Activated CD8-positive, alpha-beta memory T cell treated with anti-CD3 and anti-CD28 coated beads, Interleukin-2, amount 10 ng/mL, durations not matched to agents 7 days and 5 days (primary cell): ENCODE measurements at places on chromosomes 3 and 15. TPM values are rescaled to one million over a fixed set of nuclear protein-coding genes. Genes with fewer than 3 reads are reported as not detected.

The ROPN1 gene
- not detected for total RNA-seq

The KNG1 gene
- total RNA-seq, result not detected

The CADM2 gene
- total RNA-seq, result 0.58 TPM

The SLC27A2 gene
- total RNA-seq, result 36.4 TPM

The MEIS2 gene
- total RNA-seq, result not detected

The CDC25A gene
- total RNA-seq, result 33.1 TPM

The CLDN18 gene
- not detected for total RNA-seq

The IGSF10 gene
- not detected for total RNA-seq

The IQCF5 gene
- total RNA-seq, result not detected

The FRMD4B gene
- 55.8 TPM for total RNA-seq

DNA sequence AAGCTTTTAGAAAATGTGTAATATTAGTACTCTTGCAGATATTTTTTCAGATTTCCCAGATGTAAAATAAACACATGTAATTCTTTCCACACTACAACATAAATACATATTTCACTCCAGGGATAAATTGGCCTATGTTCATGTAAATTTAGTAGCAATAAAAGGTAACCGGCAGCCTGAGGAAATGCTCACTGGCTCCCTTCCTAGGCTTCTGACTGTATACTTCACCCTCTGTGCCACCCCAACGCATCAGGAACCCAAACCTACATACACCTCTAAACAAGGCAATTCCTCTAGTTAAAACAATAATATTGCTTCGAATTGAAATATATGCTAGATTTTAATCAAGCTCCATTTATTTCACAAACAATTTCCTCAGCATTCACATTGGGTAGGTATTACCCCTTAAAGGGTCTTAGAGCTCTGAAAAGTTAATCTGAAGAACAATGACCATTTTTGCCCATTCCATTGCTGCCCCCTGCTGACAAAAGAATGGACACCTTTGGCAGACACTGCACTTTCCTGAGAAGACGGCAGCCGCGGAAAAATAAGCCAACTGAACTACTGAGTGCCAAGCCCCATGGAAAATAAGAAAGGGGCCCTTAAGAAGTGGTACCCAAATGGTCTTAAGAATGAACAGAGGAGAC, 212.5 kb downstream of the OSBPL10 start:
- H3K27me3 ChIP-seq, result no peaks in the 10 kb centered on the region
- H3K36me3 ChIP-seq, result peaks cover 2% of the 10 kb centered on the region
- peaks cover 22% of the 10 kb centered on the region for H3K4me1 ChIP-seq
- H3K27ac ChIP-seq, result no peak overlapping the region
- peak; percentile 65 for DNase-seq

GRCh38 chr15:67411486-67411885, 109.4 kb upstream of the C15orf61 start:
- no peak overlapping the region for H3K4me3 ChIP-seq
- no peak for DNase-seq
- H3K4me1 ChIP-seq, result peaks cover 2% of the 10 kb centered on the region
- H3K36me3 ChIP-seq, result no peaks in the 10 kb centered on the region
- H3K27ac ChIP-seq, result no peak overlapping the region
- no peaks in the 10 kb centered on the region for H3K27me3 ChIP-seq

DNA sequence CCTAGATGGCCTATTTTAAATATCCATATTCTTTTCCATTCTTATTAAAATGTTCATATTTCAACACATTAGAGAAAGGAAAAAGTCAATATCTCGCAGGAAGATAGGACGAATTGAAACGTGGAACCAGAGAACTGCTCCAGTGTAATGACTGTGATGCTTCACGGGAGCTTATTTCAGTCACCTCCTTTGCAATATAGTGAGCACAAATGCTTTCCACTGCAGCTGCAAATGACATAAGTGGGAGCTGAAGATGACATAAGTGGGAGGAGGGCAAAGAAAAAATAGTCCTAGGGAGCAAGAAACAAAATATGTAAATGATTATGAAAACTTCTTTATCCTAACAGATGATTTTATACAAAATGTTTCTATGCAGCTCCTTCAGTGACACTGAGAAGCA, 324.1 kb downstream of the ZNF385D start:
- H3K4me1 ChIP-seq, result no peaks in the 10 kb centered on the region
- no peak overlapping the region for H3K27ac ChIP-seq
- no peak overlapping the region for H3K4me3 ChIP-seq
- H3K27me3 ChIP-seq, result no peaks in the 10 kb centered on the region

DNA sequence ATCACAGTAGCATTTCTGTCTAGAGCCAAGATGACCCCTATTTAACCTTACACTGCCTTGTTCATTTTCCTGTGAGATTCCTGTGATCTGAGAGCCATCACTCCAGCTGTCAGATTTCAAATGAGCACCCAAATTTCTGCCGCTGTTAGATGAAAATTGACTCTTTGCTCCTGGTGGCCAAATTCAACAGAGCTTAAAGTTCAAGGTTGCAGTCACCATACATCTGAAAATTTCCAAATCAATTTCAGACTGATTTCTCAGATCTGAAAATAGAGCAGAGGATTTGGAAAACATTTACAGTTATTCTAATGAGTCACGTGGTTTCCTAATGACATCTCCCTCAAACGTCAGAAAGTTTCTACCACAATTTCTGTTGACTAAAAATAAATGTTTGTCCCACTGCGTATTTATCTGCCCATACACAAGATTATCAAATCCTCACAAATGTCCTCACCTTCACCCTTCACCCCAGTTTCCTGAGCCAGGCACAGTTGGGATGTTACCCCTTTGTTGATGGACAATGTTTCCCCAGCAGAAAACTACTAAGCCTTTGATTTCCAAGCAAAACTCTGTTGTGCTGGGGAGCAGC, 16.4 kb downstream of the HDC start:
- H3K27ac ChIP-seq, result peak overlapping the region; percentile 96
- H3K27me3 ChIP-seq, result no peaks in the 10 kb centered on the region
- H3K4me1 ChIP-seq, result peaks cover 55% of the 10 kb centered on the region
- peaks cover 11% of the 10 kb centered on the region for H3K36me3 ChIP-seq

- no peak overlapping the region for H3K4me3 ChIP-seq
- no peaks in the 10 kb centered on the region for H3K36me3 ChIP-seq
- no peak overlapping the region for H3K27ac ChIP-seq
- DNase-seq, result no peak
These were observed 8.3 kb downstream of the TMPRSS7 start for GRCh38 chr3:112042842-112043280.

- peaks cover 3% of the 10 kb centered on the region for H3K36me3 ChIP-seq
- peak; percentile 53 for DNase-seq
- H3K27me3 ChIP-seq, result no peaks in the 10 kb centered on the region
- H3K4me3 ChIP-seq, result peak overlapping the region; percentile 88
- peaks cover 28% of the 10 kb centered on the region for H3K4me1 ChIP-seq
These were observed 1.5 kb downstream of the TPRA1 start for GRCh38 chr3:127588806-127589577.

- peaks cover 34% of the 10 kb centered on the region for H3K4me1 ChIP-seq
- H3K27me3 ChIP-seq, result no peaks in the 10 kb centered on the region
- H3K36me3 ChIP-seq, result peaks cover 51% of the 10 kb centered on the region
- H3K4me3 ChIP-seq, result no peak overlapping the region
- H3K27ac ChIP-seq, result no peak overlapping the region
- no peak for DNase-seq
These were observed 23.2 kb downstream of the ZNF148 start for GRCh38 chr3:125351814-125352456.

DNA sequence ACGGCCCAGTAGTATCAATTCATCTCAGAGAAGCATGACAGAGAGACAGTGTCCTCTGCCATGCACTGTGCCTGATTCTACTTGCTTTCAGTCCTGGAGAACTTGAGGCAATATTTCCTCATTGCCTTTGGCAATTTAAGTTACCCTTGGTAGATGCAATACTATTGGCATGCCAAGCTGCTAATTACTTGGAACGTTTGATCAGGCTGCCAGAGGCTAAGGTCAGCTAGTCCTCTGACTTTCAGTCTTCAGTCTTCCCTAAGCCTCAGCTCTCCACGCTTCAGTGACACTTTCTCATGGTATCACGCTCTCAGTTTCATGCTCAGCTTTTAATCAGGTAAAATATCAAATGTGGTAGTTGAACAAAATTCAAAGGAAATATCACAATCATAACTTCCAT, 13.1 kb upstream of the OSBPL11 start:
- peaks cover 5% of the 10 kb centered on the region for H3K4me1 ChIP-seq
- no peak overlapping the region for H3K4me3 ChIP-seq
- DNase-seq, result no peak
- H3K27ac ChIP-seq, result no peak overlapping the region

DNA sequence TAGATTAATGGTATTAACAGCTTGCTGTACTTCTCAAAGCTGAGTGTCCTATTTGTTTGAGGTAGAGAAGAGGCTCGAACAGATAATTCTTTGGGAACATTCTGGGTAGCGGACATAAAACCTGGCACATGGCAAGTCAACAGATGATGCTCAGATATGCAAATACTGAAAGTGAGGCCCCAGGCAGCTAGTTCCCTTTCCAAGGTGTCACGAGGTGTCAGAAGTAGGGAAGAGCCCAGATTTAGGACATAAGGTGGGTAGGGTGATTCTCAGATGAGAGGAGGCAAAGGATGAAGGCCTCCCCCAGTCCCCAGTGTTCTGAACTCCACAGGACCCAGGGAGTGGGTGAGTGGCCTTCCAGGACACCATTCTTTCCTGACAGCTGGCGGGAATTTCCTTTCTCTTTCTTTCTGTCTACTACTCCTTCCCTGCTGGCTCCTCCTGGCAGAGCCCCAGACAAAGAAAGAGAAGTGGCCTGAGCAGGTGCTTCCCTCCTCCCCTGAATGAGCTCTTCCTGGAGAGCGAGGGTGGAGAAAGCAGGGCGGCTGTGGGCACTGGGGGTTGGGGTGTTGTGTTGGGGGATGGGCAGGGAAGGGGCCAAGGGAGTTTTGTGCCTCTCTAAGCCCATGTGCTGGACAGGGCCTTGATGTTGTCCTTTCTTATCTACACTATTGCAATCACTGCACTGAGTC, 87.5 kb downstream of the CORO2B start:
- H3K27me3 ChIP-seq, result peaks cover 27% of the 10 kb centered on the region
- no peaks in the 10 kb centered on the region for H3K36me3 ChIP-seq
- no peaks in the 10 kb centered on the region for H3K4me1 ChIP-seq
- H3K27ac ChIP-seq, result no peak overlapping the region

DNA sequence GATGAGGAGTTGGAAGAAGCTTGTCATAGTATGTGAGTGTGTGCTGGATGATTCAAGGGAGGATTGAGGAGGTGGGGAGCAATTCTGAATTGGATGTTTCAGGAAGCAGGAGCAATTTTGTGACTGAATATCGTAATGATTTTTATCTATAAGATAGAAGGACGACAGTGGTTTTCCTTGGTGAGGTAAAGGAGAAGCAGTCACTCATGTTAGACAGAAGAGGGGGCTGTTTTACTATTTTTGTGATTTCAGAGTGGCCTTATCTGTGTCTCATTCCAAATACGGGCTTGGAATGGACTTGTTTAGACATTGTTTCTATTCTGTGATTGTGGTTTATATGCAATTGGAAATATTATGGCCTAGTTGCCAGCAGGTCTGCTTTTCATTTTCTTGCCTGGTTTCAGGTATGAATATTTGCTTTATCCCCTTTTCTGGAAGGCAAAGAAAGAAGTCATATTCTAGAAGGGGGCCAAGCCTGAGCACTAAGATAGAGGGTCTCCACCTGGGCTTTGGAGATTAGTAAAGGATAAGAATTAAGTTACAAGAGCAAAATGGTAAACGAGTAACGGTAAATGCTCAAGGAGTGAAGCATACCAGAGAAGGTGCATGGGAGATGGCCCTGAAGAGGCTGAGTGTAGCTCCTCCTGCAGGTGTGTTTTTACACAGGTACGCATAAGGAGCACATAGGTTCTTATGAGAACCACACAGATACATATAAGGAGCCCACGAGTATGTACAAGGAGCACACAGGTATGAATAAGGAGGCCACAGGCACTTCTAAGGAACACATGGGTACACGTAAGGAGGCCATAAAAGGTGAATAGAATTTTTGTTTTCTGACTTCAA, 124.6 kb upstream of the KCNAB1 start:
- no peaks in the 10 kb centered on the region for H3K4me1 ChIP-seq
- H3K4me3 ChIP-seq, result no peak overlapping the region
- no peaks in the 10 kb centered on the region for H3K36me3 ChIP-seq
- DNase-seq, result no peak
- peaks cover 8% of the 10 kb centered on the region for H3K27me3 ChIP-seq

DNA sequence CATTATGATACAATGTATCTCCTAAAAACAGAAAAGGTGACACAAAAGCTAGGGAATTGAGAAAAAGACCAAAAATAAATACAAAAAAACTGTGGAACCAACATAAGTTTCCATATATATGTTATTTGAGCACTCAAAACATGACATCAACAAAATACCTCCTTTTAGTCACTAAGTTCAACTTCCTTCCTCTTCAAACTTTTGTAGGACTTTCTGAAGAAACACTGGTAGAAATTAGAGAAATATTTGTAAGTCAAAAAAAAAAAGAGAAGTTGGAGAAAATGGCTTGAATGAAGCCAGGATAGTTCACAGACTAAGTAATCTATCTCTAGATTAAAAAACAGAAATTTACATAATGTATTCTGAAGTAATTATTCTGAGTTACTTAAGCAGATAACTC, 208.4 kb upstream of the ALCAM start:
- H3K27ac ChIP-seq, result no peak overlapping the region
- H3K4me3 ChIP-seq, result no peak overlapping the region
- no peaks in the 10 kb centered on the region for H3K36me3 ChIP-seq
- DNase-seq, result no peak
- peaks cover 2% of the 10 kb centered on the region for H3K4me1 ChIP-seq

GRCh38 chr3:33543601-33544000, 103.4 kb upstream of the UBP1 start:
- H3K27ac ChIP-seq, result no peak overlapping the region
- H3K4me1 ChIP-seq, result no peaks in the 10 kb centered on the region
- no peaks in the 10 kb centered on the region for H3K27me3 ChIP-seq
- H3K36me3 ChIP-seq, result peaks cover 18% of the 10 kb centered on the region
- DNase-seq, result no peak

DNA sequence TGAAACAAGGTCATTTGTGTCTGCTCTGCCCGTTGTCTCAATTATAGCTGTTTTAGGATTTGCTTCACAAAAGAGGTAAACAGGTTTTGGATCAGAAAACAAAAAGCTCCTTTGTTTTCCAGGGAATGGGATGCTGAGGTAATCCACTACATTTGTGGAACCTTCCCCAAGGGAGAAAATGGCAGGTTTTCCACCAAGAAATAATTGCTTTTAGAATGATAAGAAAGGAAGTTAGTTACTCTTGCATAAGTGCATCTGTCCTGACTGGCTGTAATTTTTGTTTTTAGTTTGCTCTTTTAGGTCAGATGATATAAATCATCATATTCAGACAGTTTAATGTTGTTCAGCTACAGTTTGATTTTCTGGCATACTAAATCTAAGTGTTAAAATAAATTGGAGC, 198.5 kb upstream of the COL8A1 start:
- no peaks in the 10 kb centered on the region for H3K4me1 ChIP-seq
- H3K4me3 ChIP-seq, result no peak overlapping the region
- no peak for DNase-seq
- no peak overlapping the region for H3K27ac ChIP-seq
- H3K36me3 ChIP-seq, result no peaks in the 10 kb centered on the region
